Bronchial epithelial cell (primary cell): ENCODE measurements at places on chromosomes 7 and 10. TPM values are rescaled to one million over a fixed set of nuclear protein-coding genes. Genes with fewer than 3 reads are reported as not detected.

DNA sequence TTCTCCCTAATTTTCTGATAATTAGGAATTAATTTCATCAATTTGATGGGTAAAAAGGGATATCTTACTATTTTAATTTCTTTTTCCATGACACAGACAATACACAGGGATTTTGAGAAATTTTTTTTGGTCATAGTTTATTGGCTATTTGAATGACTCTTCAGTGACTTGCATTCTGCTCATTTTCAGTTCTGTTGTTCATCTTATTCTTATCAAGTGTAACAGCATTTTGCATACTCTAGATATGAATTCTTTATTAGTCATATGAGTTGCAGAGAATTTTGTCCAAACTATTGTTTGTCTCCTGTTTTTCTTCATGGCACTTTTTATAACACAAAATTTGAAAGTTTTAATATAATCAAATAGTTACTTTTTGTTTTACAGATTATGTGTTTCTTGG is 41.7 kb downstream of the MKLN1 start:
- DNase-seq, result no peak

The DIP2C gene
- total RNA-seq, result 0.53 and 0.64 TPM in 2 replicates

The IL6 gene
- total RNA-seq, result 0.13 and 0.53 TPM in 2 replicates

GRCh38 chr7:52615021-52615695 is 420.3 kb upstream of the POM121L12 start:
- DNase-seq, result no peak

- no peak for DNase-seq
Measured at GRCh38 chr10:97598407-97599271, 9.1 kb downstream of the C10orf62 start.

The BAIAP2L1 gene
- 19.7 and 22.4 TPM in 2 replicates for total RNA-seq

- no peak for DNase-seq
Measured at GRCh38 chr7:1457059-1457948, 2.0 kb downstream of the MICALL2 start.

GRCh38 chr7:148794476-148794875 is 89.6 kb downstream of the EZH2 start:
- DNase-seq, result no peak

DNA sequence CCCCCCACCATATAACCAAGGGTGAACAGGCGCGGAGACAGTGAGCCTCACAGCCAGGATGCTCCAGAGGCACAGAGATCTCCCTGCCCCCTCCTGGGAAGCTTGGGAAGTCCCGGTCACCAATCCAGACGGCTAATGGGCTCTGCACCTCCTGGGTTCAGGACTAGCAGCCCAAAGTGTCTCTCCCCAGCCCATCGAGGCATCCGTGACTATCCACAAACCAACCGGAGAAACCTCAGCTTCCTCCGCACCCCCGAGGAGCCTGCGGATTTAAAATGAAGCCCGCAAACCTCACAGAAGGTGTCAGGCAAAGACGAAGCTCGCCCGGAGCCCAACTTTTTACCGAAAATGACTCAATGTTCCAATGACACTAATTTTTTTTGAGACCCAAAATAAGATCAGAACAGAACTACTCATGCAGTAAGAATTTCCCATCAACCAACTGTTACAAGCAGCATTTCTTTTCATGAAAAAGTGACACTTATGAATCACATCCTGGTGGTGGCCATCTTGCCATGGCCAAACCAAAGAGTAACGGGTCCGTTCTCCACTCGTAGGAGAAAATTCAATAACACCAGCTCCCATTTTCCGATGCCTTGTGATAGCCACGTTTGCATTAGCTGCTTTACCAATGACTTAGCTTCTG is 6.0 kb downstream of the PDGFA start:
- DNase-seq, result no peak

The BAMBI gene
- 8.7 and 28.5 TPM in 2 replicates for total RNA-seq

DNA sequence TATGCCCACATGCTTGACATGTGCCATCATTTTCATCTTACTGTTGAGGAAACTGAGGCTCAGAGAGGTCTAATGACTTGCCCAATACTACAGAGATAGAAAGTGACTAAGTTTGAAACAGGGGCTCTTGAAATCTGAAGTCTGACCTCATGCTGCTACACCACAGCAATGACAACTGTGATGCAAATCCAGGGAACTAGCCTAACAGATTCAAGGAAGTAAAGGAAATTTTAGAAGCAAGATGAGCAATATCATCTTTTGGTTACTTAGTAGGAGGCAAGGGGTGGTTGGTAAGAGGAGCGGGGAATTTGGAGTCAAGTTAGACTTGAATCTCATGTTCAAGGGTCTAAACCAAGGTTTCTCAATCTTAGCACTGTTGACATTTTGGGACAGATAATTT is 26.3 kb upstream of the OSBPL3 start:
- DNase-seq, result no peak

The SYT15B gene
- total RNA-seq, result not detected in 2 replicates

DNA sequence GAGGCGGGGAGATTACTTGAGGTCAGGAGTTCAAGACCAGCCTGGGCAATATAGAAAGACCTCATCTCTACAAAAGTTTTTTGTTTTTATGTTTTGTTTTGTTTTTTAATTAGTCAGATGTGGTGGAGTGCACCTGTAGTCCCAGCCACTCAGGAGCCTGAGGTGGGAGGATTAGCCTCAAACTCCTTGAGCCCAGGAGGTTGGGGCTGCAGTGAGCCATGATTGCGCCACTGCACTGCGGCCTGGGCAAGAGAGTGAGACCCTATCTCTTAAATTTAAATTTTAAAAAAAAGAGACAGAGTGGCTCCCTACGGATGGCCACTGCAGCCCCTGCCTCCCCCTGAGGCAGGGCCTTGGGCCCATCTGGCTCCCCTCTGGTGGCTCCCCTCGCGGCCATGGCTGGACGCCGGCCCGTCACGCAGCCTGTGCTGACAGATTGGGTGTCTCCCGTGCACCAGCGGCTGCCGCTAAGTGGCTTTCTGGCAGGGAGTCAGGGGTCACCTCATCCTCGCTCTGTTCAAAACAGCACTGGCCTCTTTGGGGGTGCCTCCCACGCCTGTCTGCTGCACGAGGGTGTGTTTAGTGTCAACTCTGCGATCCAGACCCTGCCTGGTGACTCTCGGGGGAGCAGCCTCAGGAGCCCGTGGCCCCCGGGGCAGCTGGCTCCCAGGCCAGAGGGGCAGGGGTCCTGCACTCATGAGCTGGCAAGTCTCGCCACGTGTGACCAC is 44.4 kb upstream of the ELN start:
- DNase-seq, result no peak

The PLAC9 gene
- 0.13 TPM in 1 of 2 replicates, not detected in the other for total RNA-seq

DNA sequence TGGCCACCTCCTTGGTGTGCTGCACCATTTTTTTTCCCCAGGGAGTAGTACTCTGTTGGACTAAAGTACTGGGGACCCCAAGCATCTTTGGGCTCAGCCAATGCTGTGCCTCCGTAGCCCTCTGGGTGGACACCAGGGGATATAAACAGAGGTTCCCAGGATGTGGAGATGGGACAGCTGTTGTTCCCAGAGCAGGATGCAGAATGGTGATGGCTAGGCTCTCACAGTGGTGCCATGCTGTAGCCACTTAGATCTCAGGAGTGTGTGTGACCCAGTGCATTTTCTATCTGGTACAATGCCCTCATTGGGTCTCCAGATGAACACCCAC is 50.9 kb upstream of the SCIN start:
- no peak for DNase-seq

GRCh38 chr7:114944745-114945625 is 23.1 kb downstream of the MDFIC start:
- no peak for DNase-seq

The MEOX2 gene
- total RNA-seq, result not detected in 2 replicates

DNA sequence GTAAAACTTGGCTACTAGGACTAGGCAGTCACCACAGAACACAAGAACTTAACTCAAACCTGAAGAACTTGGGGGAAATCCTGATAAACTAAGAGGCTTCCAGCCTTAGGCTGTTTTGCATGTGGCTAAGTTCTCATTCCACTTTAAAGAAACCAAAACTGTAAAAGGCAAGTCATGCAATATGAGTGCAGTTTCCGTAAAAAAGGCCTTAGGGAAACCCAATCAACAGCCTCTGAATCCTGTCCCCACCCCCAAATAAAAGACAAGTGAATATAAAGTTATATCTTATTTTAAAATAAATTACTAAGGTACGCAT is 95.1 kb downstream of the USP6NL start:
- no peak for DNase-seq

GRCh38 chr7:148515237-148515636 is 75.3 kb upstream of the C7orf33 start:
- no peak for DNase-seq

DNA sequence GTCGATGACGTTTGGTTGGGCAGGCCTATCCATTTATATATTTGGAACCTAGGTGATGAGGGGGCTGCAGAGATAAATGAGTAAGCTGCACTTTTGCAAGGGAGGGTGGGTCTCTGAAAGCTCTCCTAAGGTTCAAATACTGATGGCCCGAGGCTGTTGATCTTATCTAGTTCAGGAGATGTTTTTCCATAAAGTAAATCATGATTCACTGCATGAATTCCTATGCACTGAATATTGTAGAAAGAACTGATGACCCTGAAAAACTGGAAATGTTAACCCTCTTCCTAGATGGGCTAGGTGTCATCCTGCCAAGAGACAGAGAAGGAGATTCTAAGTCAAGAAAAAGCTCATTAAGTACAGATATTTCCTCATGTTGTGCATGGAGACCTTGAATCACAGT is 459.9 kb downstream of the PLXNA4 start:
- peak; percentile 90 for DNase-seq
